ENCODE measurements at places on chromosomes 6 and 20.

- no peak for DNase-seq
These were observed 288.1 kb upstream of the PRDM1 start for GRCh38 chr6:105797983-105798453.

DNA sequence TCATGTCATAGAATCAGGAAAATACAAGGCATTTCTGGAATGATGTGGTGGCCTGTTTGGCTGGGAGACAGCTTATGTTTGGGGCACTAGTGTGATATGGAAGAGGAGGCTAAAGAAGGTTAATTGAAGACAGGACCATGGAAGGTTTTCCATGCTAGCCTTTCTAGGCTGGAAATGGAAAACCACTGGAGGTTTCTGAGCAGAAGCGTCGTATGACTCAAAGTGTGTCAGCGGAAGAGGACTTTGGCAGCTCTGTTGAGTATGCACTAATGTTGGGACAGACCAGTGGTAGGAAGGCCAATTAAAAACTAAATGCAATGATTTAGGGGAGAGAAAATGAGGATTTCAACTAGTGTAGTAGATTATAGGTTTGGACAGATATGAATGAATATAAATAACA lies 413.1 kb downstream of the PLCB1 start:
- no peak for DNase-seq

DNA sequence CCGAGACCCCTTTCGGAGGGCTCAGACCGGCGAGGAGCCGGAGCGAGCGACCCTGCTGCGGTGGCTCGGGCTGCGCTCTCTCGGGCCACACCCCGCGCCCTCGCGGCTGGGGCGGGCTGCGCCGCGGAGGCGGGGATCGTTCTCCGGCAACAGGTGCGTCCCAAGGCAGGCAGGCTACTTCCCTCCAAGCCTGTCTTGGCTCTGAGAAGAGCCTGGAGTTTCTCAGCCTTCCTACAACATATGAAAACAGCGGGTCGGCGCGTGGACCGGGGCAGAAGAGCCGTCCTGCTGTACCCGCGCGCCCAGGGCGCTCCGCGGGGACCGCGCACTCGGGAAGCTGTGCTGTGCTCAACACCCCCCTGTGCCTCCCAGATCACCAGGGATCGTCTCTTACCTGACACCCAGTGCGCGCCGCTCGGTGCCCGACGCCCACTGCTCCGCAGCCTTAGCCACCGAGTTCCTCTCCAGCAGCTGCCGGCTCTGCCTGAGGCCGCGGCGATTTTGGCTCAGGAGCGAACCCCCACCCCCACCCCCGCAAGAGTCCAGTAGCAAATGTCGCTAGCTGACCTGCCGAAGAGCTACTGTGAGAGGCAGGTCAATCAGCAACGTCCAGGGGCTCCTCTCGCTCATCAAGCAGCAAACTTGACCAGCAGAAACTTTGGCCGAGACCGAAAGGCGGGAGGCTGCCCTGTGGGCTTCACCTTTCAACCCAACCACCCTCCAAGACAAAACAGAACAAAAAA lies 3.7 kb upstream of the OLIG3 start:
- no peak for DNase-seq

DNA sequence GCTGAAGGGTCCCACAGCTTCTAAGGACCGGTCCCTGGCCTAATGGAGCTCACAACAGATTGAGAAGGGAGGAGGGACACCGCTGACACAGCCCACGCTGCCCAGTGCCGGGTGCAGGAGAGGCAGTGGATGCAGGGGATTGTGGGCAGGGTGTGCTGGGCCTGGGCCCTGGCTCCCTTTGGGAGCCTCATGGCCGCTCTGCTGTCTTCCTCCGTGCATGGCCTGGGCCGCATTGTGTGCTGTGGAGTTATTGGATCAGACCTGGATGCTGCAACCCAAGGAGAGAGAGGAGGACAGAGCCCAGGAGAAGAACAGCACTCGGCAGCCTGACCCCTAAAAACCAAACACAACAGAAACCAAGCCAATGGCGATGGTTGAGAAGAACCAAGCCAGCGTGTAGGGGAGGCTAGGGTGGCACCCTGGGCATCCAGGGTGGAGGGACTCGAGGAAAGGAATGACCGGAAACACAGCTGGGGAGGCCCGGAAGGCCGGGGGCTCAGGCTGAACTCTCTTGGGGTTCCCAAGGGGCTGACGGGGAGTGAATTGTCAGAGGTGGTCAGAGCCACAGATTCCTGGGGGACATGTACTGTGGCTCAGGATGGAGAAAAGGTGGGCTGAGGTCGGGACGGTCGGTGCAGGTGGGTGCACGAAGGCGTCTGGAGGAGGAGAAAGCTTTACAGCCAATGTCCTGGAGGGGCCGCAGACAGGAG lies 41.0 kb downstream of the ERMARD start:
- no peak for DNase-seq

- no peak for DNase-seq
These were observed 41.6 kb upstream of the SYNCRIP start for GRCh38 chr6:85684133-85684808.

DNA sequence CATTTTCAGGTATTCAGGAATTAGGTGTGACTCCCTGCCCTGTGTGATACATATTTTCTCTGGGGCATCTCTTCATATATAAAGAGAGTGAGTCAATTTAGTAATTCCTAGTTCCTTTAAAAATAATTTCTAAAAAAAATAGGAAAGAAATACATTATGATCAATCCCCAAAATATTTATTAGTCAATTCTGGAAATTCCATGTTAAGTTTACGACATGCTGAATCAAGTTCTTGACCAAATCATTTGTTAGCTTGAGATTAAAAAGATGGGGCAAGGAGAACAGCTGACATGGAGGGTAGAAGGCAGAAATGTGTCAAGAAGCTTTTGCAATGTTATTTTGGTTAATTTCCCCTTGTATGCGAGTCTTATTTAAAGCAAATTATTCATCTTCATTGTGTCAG lies 22.7 kb upstream of the PRDM1 start:
- DNase-seq: no peak

DNA sequence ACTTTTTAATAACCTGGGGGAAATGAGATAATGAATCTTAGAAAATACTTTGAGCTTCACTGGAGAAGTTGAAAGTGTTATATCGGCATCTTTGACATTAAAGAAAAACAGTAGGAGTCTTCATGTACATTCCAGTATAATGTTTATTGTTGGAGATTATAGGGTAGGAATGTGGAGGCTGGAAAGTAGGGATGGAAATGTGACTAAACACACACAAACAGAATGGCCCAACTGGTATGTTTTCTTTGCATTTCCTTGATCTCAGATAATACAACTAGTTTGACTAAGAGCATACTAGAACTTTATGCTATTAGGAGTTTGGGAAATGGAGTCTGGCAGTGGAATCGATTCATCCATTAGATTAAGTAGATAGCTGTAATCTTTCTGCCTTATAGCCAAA lies 10.1 kb upstream of the BAG2 start:
- no peak for DNase-seq

DNA sequence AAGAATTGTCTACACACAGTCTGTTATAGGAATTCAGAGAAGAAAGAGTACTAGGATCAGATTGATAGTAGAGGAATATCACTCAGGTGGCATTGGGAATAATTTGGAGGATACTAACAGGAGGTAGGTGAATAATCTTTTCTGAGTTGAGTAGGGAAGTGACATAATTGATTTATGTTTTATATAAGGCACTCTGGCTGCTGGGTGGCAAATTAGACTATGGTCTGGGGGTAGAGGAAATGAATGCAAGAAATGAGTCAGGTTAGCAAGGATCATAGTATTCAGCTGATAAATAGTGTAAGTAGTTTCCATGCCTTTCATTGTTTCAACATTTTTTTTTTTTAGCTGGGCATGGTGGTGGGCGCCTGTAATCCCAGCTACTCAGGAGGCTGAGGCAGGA lies 113.3 kb downstream of the CDKAL1 start:
- no peak for DNase-seq

- DNase-seq: no peak
These were observed 55.2 kb upstream of the RBM24 start for GRCh38 chr6:17225767-17226630.

GRCh38 chr6:75217193-75217592 lies 11.3 kb upstream of the COL12A1 start:
- no peak for DNase-seq

DNA sequence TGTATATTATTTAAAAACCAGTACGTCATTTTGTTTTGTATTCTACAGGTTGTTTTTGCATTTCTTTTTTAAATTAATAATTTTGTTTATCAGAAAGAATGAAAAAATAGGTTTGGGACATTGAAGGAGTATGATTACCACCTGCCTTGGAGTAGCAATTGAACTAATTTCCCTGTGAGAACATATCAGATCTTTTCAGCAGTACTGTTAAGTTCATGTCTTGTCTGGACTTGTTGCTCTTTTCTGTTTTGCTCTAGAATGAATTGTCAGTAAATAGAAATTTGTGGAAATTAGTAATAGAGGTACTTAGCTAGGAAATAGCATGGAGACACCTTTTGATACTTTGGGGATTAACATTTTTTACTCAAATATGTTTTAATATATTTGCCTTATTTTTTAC lies 24.3 kb downstream of the HSF2 start:
- DNase-seq: no peak

- no peak for DNase-seq
These were observed 12.4 kb downstream of the CST3 start for GRCh38 chr20:23625236-23625964.

GRCh38 chr6:45619994-45620471 lies 242.3 kb upstream of the SUPT3H start:
- DNase-seq: no peak

DNA sequence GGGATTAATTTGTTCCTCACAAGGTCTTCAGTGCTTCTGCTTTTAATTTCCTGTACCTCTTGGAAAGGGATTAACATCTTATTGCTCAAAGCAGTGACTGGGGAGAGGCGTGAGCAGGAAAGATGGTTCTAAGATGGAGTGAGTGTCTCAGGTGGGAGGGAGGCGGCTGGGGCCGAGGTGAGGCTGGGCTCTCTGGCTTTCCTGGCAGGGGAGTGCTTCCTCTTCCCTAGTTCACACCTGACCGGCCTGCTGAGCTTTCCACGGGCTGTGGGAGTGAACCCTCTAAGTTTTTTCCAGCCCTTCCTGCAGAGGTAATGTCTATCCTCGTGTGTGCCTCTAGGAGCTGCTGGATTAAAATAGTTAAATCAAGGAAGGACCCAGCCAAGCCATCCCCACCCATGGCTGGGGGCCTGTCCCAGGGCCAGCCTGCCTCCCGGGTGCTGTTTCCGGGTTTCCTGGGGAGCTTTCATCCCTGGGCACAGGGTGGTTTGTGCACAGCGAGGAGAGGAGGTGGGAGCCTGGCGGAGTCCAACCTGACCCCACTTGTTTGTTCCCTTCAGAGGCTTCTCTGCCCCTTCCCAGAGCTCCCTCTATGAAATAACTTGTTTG lies 179.1 kb downstream of the TFAP2C start:
- DNase-seq: no peak

DNA sequence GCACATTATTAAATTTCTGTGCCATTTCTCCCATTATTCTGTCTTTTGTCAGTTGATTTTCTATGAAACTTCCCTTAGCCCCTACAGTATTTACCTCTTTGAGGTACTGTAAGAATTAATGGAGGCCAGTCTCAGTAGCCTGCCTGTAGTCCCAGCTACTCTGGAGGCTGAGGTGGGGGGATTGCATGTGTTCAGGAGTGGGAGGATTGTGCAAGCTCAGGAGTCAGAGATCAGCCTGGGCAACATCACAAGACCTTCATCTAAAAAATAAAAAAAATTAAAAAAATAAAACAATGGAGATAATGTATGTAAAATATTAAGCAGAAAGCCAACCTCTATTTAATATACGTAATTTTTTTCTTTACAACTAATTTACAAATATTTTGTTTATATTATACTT lies 77.8 kb downstream of the OR2B2 start:
- DNase-seq: no peak

DNA sequence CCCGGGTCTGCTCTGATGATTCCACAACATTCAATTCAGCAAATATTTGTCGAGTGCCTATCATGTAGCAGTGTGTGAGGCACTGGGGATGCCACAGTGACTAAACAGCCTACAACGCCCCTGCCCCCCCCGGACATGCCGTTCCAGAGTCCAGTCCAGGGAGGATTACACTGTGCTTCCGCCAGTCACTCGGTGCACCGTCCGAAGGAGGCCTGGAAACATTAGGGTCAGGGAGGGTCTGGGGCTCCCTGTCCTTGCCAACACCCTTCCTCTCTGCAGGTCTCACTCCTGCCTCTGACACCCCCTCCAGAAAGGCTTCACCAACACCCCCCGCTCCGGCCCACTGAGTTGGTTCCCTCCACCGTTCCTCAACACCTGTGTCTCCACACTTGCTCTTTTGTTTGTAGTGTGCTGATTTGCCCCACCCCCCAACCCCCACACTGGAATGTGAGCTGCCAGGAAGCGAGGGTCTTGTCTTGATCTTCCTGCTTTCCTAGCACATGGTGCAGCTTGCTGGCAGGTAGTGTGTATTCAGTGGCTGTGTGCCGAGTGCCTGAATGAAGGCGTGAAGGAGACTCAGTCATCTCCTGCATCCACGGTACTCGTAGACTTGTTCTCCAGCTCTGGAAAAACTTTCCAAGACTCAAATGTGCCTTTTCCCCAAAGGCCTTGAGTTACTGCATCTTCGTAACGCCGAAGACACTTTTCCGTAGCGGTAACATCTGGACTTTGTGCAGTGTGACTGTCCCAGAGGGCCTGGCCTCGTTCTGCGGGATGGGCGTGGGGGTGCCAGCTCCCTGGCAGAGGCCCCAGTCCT lies 150.4 kb downstream of the ZDHHC14 start:
- no peak for DNase-seq

GRCh38 chr20:31721408-31722256 lies 1.0 kb downstream of the BCL2L1 start:
- DNase-seq: peak; percentile 28

DNA sequence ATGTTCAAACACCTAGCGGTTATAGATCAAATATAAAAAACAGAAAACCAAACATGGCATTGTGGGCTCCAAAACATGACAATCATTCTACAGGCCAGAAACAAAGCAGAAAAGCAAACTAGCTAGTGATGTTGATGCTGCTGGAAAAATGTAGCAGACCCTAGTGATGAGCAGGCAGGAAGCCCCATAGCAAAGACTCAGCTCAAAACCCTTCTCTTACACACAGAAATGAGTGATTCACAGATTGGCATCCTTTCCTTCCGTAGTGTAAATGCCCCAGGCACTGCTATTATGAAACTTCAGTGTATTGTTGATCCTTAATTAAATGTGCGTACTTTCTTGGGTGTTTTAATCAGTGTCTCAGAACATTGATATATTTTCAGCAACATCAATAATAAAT lies 425.1 kb downstream of the UTRN start:
- DNase-seq: no peak

- no peak for DNase-seq
These were observed 47.7 kb downstream of the AKAP7 start for GRCh38 chr6:131182991-131183425.

DNA sequence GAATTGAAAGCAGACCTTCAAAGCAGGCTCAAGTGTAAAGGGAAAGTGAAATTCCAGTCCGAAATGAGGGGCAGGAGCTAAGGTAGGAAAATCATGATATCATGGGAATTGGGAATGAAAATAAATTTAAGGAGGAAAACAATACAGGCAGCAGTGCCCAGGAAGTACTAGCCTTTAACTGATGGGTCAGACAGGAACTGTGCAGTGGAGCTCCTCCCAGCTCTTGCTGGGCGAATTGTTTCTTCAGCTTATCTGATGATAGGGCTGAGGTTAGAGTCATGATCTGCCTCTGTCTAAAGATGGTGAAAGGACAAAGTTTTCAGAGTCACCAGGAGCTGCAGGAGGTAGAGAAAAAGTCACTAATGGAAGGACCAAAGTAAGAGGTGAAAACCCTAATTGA lies 457.9 kb upstream of the PTCHD4 start:
- no peak for DNase-seq

- no peak for DNase-seq
These were observed 154.2 kb upstream of the RNF24 start for GRCh38 chr20:4169360-4170190.

Data from NCI-H1092 (cell line).